NK-92 treated with Interleukin-12 subunit alpha and Interleukin-12 subunit beta, amount 100 ng/mL, for 24 hours (cell line): ENCODE measurements at places on chromosomes 12 and 14.

DNA sequence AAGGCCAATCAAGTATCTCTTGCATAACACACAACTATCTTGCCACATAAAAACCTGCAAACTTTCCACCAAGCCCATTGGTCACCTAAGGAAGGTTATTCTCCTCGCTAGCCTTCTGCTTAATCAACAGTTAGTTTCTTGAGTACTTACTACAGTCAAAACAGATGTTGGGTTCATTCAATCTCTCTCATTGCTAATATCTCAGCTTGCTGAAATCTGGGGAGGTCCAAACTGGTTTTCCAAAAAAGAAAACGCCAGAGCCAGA, 74.6 kb downstream of the TTC7B start:
- no peak for DNase-seq

GRCh38 chr14:26448181-26448855, 149.5 kb downstream of the NOVA1 start:
- DNase-seq: no peak

GRCh38 chr14:36663404-36664321, 2.0 kb downstream of the PAX9 start:
- DNase-seq: no peak

DNA sequence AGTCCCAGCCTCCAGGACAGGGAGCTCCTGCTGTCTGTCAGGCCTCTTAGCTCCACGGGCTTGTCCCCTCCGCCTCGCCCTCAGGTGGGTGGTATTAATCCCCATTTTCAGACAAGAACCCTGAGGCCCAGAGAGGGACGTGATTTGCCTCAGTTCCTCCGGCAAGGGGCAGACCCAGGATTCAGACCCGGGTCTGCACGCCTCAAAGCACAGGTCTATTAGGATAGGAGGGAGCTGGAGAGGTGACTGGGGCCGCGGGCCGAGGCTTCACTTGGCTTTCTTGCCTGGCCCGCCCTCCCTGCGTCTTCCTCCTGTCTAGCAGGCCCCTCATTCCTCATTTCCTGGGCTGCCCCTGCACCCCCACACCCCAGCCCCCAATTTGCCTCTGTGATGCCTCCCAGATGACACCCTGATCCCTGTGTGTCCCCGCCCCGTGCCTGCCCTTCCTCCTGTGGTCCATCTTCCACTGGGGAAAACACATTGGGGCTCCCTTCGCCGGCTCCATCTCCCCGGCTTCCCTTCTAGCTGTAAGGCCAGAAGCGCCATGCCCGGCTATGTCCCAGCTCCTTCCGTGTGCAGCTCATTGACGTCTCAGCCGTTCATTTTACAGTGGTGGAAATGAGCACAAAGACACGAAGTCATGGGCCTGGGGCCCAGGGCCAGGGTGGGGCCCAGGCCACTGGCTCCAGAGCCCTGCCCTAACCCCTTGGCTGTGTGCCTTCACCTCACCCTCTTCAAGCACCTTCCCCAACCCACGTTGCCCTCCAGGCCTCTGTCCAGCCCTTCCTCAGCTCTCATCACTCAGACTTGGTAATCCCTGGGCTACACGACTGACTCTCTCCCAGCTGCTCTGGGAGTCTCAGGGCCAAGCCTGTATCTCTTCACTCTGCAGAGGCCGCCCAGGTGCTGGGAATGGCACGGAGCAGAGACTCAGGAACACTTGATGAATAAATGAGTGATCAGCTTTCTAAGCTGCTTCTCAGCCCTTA, 15.5 kb upstream of the CYP46A1 start:
- DNase-seq: no peak
